Stimulated activated naive CD8-positive, alpha-beta T cell treated with anti-CD3 and anti-CD28 coated beads, Interleukin-15, Interleukin-2, amounts not matched to agents 100 U/mL and 50 U/mL, for 24 hours (primary cell): ENCODE measurements at places on chromosomes 16 and 17.
A peak's percentile ranks its signal among the peaks of the same experiment; 100 is the strongest.

DNA sequence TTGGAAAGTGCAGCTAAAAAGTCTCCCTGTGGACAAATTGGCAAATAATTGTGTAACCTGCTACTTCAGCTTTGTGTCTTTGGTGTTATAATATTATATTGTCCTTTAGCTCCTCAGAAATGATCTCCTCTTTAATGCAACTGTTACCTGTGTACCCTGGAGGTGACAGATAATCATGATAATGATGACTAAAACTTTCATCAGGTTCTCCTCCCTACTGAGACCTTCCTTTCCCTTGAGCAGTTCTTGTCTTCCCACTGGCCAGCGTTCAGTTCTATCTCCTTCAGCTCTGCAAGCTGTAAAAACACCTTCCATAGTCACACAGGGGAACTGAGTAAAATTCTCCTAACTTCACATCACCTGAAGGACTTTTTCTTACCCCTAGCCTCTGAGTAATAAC, 14.7 kb downstream of the KRT12 start:
- no peak for DNase-seq

- DNase-seq, result no peak
Measured at GRCh38 chr16:83130039-83130438, 503.3 kb downstream of the CDH13 start.

DNA sequence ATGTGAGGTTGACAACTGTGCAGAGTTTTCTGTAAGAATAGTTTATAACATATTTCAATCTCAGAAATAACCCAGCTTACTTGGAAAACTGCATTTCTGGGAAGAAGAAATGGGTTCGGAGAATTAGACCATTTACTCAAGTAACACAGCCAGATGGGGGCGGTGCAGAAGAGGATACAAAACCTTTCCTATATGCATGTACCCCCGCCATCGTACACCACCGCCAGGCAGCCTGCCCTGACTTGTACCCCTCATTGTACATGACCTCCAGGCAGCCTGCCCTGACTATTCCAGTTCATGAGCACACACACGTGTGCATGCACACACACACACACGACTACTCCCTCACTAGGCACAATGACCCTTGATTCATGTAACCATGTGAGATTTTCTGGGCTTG, 154.0 kb downstream of the C16orf78 start:
- peak; percentile 5 for DNase-seq

- DNase-seq, result peak; percentile 48
Measured at GRCh38 chr17:21288571-21289017, 4.1 kb downstream of the MAP2K3 start.

GRCh38 chr17:3688852-3689261, 7.1 kb downstream of the P2RX5 start:
- DNase-seq, result no peak

- no peak for DNase-seq
Measured at GRCh38 chr17:29918922-29919856, 10.8 kb downstream of the SSH2 start.

- no peak for DNase-seq
Measured at GRCh38 chr16:81720973-81721906, 57.9 kb upstream of the PLCG2 start.

- no peak for DNase-seq
Measured at GRCh38 chr16:4611337-4612021, 3.2 kb downstream of the UBALD1 start.
